Hindlimb muscle (tissue), 1 donor: ENCODE measurements at places on chromosomes 16 and 17.

DNA sequence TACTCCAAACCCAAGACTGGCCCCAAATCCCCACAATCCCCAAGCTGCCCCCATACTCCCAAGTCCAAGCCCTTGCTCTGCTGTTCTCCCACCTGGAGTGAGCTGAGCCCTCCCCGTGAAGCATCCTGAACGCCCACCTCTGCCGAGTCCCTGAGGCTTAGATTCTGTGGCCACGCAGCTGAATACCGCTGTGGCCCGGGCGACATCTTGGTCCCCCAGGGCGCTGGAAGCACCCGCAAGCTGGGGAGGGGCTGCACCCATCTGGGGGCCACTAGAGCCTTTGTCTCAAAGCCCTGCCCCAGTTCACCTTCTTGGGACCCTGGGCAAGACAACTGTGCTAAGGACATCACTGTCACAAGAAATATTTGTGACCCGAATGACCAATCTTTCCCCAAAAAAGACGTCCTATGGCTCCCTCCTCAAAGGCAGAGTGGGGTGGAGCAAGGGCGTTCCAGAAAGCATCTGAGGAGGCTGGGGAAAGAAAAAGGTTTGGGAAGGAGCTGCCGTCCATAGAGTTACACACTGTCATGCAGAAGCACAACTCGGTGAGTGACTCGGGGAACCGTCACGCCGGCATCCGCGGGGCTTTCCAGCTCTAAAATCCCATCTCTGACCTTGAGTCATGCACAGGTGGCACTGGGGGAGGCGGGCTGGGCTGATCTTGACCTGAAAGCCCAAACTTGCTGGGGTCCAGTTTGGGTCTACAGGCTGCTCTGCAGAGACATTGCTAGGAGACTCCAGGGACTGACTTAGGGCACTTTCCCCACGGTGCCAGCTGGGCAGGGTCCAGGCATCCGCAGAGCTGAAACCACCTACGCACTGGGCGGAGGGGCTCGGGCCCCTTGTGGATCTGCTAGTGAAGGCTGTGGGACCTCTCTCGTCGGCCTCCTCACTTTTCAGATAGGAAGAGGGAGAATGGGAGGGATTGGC is 6.6 kb downstream of the PTX4 start:
- no peak for DNase-seq

DNA sequence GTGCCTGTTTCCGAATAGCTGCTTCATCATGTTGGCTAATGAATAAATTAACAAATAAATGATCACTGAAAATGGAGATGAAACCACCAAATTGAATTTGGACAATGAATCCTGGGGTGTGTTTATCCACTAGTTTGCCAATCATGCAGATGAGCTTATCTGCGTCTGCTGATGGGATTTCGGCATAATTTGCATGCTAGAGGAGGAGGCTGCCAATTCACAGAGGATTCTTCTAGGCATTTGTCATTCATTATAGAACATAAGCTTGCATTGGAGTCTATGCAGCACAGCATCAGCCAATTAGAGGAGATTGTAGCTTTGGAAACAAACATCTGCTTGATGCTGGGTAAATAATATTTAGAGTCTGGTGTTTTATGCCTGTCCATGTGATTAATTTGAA is 123.1 kb downstream of the NPIPB5 start:
- no peak for DNase-seq

DNA sequence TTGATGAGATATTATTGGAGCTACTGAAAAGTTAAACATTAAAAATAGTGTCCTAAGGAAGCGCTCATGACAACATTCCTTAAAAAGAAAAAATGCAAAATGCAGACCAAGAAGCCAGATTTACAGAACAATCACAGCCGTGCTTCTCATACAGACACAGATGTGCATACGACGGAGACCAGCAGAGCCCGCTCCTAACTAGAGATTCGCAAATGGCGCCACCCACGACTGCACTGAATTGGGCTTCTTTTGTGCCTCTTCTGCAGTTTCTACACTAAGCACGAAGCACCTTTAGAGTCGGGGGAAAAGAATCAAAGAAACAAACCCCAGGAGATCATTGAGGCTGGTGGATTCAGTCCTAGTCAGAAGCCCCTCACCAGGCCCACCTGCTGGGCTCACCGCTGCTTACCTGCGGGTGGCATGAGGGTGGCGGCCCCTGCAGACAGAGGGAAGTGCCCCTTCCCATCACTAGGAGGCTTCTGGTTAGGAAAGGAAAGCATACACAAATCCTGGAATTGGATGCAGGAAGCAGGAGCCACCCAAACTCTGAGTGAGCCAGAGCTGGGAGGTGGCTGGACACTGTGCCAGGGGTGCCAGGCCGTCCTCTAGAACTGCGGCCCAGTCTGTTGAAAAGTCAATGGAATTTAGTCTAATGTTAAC is 64.9 kb upstream of the CHMP6 start:
- DNase-seq = no peak

DNA sequence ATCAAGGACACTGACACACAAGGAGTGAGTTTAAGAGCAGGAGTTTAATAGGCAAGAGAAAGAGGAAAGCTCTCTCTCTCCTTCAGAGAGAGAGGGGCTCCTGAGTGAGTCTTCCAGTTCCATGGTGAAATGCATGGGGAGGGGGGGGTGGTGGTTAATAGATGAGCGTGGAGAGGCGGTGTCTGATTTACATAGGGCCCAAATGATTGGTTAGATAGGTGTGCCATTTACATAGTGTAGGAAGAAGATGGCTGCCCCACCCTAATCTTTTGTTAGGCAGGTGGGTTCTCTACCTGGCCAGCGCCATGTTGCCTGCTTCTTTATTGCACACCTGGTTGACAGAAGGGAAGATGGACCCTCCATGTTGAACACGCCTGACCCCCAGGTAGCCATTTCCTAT is 250.0 kb upstream of the CACNG5 start:
- DNase-seq = no peak
